T-helper 17 cell (primary cell): ENCODE measurements at places on chromosomes 4 and X. TPM values are rescaled to one million over a fixed set of nuclear protein-coding genes. Genes with fewer than 3 reads are reported as not detected.

GRCh38 chr4:95549246-95550114 lies 707 bp upstream of the UNC5C start:
- peaks cover 18% of the 10 kb centered on the region for H3K4me1 ChIP-seq
- no peak overlapping the region for H3K27ac ChIP-seq

DNA sequence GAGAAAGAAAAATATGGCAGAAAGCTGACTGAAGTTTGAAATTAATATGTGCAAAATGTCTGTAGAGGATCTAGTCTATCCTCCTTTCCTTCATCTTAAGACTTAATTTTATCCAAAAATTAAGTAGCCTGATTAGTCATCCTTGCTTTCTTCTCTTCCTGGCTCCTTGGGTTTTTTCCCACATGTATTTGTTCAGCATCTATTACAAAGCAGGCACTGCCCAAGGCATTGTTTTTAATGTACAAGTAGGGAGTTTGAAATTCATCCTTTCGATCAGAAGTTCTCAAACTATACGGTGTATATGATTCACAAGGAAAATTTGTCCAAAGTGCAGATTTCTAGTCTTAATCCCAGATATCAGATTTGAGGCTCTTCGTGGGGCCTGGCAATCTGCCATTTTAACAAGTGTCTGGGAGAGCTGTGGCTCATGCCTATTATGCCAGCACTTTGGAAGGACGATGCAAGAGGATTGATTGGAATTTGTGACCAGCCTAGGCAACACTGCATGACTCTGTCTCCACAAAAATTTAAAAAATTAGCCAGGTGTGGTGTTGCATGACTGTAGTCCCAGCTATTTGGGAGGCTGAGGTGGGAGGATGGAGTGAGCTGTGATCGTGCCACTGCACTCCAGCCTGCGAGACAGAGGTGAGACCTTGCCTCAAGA lies 19.4 kb upstream of the YTHDC1 start:
- H3K4me1 ChIP-seq = no peaks in the 10 kb centered on the region
- H3K27me3 ChIP-seq = peaks cover 29% of the 10 kb centered on the region
- no peaks in the 10 kb centered on the region for H3K36me3 ChIP-seq
- no peak overlapping the region for H3K4me3 ChIP-seq
- H3K27ac ChIP-seq = no peak overlapping the region
- no peak for DNase-seq

- H3K36me3 ChIP-seq = no peaks in the 10 kb centered on the region
- H3K4me3 ChIP-seq = no peak overlapping the region
- no peak overlapping the region for H3K27ac ChIP-seq
Measured at GRCh38 chr4:83556006-83556707, 20.2 kb downstream of the GPAT3 start.

DNA sequence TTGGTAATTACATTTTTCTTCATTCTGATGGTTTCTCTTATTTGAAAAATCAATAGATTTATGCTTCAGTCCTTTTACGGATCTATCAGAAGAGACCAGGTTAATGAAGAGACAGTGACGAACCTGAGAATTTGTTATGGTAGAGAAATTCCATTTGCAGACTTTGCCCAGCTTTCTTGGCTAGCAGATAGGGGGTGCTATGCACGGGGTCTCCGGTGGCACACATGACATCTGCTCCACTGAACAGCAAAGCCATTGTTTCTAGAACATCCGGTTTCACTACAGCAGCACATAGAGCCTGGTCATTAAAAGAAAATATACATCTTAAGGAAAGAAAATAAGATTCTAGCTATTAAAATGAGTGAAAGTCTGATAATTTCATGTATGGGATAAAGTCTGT lies 85.1 kb downstream of the ARAP2 start:
- peaks cover 23% of the 10 kb centered on the region for H3K4me1 ChIP-seq
- no peaks in the 10 kb centered on the region for H3K27me3 ChIP-seq
- peaks cover 21% of the 10 kb centered on the region for H3K36me3 ChIP-seq
- H3K4me3 ChIP-seq = no peak overlapping the region

The LCORL gene
- total RNA-seq = 10.0 TPM
